ENCODE measurements at places on chromosomes 12 and 14.
A peak's percentile ranks its signal among the peaks of the same experiment; 100 is the strongest.

- peak; percentile 64 for DNase-seq
Observed at GRCh38 chr14:39368261-39368959, 63.8 kb downstream of the FBXO33 start.

- no peak for DNase-seq
Observed at GRCh38 chr12:132259364-132259871, 70.0 kb downstream of the GALNT9 start.

- no peak for DNase-seq
Observed at GRCh38 chr14:77151245-77151644, 9.7 kb upstream of the ZDHHC22 start.

GRCh38 chr12:64335886-64336466 lies 54.6 kb downstream of the C12orf56 start:
- DNase-seq = no peak

DNA sequence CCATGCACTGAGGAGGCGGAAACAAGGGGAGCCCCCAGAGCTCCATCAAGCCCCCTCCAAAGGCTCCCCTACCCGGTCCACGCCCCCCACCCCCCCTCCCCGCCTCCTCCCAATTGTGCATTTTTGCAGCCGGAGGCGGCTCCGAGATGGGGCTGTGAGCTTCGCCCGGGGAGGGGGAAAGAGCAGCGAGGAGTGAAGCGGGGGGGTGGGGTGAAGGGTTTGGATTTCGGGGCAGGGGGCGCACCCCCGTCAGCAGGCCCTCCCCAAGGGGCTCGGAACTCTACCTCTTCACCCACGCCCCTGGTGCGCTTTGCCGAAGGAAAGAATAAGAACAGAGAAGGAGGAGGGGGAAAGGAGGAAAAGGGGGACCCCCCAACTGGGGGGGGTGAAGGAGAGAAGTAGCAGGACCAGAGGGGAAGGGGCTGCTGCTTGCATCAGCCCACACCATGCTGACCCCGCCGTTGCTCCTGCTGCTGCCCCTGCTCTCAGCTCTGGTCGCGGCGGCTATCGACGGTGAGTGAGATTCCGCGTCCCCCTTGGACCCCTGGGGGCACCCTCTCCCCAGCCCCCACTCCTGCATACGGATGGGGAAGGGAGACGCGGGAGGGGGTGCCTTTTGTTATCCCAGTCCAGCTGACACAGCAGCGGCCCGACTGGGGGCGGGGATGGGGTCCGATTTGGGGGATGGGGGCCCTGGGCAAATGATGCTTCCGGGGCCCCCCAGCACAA lies 400 bp downstream of the LRP1 start:
- DNase-seq = no peak

DNA sequence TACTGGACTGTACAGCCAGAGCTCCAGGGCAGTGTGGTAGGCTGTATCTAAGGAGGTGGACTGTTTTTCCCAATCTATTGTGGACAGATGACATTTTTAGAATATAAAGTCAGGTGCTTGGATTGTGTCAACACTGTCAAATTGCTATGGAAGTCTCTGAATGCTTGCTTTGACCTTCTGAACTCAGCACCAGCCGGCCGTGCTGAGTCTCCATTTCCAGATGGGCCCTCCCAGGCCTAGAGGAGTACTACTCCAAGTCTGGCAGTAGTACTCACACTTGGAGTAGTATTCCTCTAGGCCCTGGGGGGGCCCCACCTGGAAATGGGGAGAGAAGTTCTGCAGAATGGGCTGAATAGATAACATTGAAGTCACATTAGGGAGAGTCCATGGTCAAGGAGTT lies 16.2 kb upstream of the KCNK13 start:
- no peak for DNase-seq

GRCh38 chr12:3564861-3565260 lies 73.9 kb downstream of the PRMT8 start:
- DNase-seq = no peak

GRCh38 chr12:95253386-95253785 lies 35.8 kb downstream of the VEZT start:
- no peak for DNase-seq

DNA sequence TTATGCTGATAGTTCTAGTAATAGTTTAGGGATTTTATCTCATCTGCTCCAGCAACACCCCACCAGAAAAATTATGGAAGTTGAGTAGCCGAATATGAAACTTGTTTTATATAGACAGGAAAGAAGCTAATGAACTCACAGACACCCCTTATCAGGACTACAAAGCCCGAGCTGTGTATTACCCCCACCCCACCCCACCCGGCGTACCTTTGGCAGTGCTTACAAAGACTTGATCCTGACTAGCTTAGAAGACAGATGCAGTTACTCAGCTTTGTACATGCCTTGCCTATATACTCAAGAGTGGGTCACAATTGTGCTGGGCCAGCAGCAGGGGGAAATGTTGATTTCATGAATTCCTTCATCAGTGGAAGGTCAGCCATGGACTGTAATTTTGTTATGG lies 22.4 kb downstream of the PROX2 start:
- DNase-seq = no peak

DNA sequence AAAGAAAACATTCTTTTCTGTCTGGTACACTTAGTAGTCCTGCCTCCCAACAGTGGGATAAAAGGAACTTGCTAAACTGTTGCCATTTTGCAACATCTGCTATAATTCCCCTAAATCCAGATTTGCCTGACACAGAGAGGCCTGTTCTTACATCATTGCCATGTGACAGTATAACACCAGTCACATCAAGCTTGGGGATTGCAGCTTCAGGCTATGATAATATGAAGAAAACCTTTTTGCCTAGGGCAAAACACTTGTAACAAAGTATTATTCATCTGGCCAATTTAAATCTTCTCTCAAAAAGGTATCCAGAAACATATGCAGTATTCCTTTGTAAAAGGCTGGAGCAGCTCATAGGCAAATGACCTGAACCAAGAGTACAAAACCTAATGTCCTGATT lies 80.9 kb upstream of the OTX2 start:
- no peak for DNase-seq

DNA sequence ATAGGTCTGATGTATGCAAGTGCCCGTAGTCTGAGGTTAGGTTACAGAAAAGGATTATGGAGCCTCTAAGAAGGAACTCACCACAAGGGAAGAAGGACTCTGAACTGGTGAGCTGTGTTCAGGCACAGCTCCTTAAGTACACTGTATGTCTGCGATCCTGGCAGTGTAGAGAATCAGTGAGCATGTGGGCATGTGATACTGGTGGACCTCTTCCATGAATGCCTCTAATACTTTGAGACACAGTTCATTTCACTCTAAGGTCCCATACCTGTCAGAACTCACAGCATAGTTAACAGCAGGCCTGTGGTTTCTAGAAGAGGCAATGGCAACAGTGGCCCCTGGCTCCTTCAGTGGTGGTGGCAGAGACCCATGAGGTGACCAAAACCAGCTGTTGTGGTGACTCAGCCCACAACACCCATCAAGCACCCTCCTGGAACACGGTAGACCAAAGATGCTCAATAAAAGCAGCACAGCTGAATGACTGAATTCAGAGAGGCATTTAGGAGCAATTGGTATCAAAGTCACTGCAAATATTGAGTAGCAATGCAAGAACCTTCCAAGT lies 6.9 kb upstream of the OR6J1 start:
- DNase-seq = peak; percentile 15

- no peak for DNase-seq
Observed at GRCh38 chr12:47110011-47110541, 30.3 kb upstream of the AMIGO2 start.

- no peak for DNase-seq
Observed at GRCh38 chr14:92701826-92702225, 46.6 kb downstream of the LGMN start.

GRCh38 chr12:94260017-94260416 lies 111.6 kb downstream of the PLXNC1 start:
- DNase-seq = no peak

GRCh38 chr14:71183876-71184689 lies 276.8 kb downstream of the PCNX1 start:
- DNase-seq = no peak

DNA sequence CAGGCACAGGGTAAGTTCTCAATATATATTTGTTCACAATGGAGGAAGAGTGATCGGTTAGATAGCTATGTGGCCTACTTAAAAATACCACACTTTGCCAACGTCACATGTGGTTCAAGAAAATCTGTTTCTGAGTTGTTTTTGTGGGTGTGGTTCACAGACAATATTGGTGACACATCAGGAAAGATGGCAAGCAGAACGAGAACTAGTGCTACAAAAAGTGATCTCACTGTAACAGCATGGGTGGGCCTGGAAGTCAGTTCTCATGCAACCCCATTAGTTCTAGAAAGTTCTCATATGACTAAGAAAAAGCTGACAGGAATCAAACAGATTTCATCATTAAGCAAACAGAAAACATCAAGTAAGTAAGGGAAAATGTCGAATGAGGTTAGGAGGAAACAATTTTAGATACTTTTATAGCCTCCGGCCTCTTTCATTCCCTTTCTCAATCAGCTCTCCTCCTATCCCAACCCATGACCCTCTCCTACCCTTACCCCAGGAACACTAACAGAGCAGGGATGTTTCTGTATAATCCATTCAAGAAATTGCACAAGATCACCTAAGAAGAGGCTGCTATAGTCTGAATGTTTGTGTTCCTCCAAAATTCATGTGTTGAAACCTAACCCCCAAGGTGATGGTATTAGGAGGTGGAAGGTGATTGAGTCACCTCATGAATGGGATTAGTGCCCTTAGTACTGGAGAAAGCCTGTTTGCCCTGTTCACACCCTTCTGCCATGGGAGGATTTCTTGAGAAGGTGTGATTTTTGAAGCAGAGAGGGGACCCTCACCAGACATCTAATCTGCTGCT lies 15.5 kb upstream of the NTN4 start:
- DNase-seq = peak; percentile 76

- no peak for DNase-seq
Observed at GRCh38 chr12:47839214-47839876, 19.6 kb upstream of the HDAC7 start.

DNA sequence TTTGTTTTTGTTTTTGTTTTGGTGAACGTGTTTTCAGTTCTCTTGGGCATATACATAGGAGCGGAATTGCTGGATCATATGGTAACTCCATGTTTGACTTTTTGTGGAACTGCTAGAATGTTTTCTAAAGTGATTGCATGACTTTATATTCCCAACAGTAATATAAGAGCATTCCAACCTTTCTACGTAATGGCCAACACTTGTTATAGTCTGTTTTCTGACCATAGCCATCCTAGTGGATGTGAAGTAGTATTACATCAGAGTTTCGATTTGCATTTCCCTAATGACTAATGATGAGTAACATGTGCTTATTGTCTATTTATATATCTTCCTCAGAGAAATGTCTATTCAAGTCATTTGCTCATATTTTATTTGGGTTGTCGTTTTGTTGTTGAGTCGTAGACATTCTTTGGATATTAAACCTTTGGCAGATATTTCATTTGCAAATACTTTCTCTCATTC lies 268.7 kb downstream of the AEBP2 start:
- peak; percentile 25 for DNase-seq

GRCh38 chr14:87102811-87103378 lies 890.1 kb downstream of the GALC start:
- no peak for DNase-seq

DNA sequence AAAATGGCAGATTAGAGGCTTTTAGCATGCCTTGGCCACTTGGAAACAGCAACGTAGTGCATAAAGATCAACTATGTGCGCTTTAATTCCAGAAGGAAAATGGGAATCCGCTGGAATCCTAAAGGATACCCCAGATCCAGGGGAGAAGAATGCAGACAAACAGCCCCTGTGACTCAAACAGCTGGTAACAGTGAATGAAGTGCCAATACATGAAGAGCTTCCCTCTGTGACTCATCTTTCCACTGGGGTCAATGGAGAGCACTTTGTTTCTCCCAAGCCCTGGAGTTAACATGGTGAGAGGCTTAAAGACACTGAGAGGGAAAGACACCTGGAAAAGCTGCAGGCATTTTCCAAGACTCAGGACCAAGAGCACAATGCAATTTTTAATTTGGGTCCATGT lies 263.1 kb downstream of the CEP128 start:
- peak; percentile 10 for DNase-seq

GRCh38 chr12:114191581-114191980 lies 214.4 kb downstream of the TBX5 start:
- no peak for DNase-seq

- no peak for DNase-seq
Observed at GRCh38 chr14:81889529-81889928, 355.9 kb upstream of the SEL1L start.

DNA sequence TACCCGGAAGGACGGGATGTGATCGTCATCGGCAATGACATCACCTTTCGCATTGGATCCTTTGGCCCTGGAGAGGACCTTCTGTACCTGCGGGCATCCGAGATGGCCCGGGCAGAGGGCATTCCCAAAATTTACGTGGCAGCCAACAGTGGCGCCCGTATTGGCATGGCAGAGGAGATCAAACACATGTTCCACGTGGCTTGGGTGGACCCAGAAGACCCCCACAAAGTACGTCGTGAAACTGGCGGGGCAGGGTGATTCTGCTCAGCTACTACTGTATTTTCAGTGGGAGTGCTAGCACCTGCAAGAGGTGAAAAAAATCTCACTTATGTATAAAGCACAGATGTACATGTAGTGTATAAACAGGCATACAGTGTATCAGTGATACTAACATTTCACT lies 62.9 kb downstream of the FOXN4 start:
- DNase-seq = no peak

DNA sequence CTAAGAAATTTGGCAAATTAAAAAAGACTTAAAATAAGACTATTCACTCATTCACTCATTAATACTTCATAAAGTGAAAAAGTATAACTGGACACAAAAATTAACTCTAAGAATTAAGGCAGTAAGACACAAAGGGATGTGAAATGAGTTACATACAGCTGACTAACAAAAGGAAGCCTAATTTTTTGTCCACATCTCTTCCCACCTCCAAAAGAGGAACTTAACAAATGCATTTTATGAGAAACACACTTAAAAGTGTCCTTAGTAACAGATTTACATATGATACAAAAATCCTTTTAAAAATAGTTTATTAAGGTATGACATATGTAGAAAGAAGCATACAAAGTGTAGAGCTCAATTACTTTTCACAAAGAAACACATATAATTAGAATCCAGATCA lies 88.9 kb downstream of the NUMB start:
- no peak for DNase-seq

DNA sequence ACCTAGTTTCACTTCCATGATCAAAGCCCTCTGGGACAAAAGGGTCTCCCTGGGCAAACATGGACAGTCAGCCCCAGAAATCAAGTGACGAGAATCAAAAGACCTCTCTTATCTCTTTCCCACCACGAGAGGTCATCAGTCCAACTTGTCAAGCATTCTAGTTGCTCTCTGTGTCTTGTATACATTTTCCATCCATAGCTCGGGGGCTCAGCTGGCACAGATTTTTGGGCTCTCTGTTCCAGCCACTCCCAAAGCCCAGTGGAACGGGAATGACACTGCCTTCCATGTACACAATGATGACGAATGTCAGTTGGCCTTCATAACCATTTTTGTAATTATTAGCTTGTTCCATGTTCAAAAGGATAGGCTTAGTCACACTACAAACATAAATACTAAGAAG lies 29.7 kb downstream of the NOS1 start:
- no peak for DNase-seq

GRCh38 chr14:29851397-29851796 lies 76.2 kb downstream of the PRKD1 start:
- DNase-seq = no peak

GRCh38 chr12:78229591-78230101 lies 399.0 kb downstream of the NAV3 start:
- peak; percentile 21 for DNase-seq

Data from HFF-Myc (cell line).